ENCODE measurements at places on chromosomes 16 and 17. TPM values are rescaled to one million over a fixed set of nuclear protein-coding genes. Genes with fewer than 3 reads are reported as not detected.

The CTRB1 gene
- not detected for total RNA-seq

The CFAP52 gene
- total RNA-seq = not detected

The TP53TG3C gene
- not detected for total RNA-seq

The SYNGR3 gene
- total RNA-seq = 3.6 TPM

The TOM1L1 gene
- total RNA-seq = 46.8 TPM

The SLC52A1 gene
- total RNA-seq = 0.34 TPM

The CACNA1G gene
- total RNA-seq = not detected

The HCRT gene
- total RNA-seq = not detected

The ELOB gene
- total RNA-seq = 269 TPM

The ITGAX gene
- total RNA-seq = 1.6 TPM

The ABAT gene
- total RNA-seq = 14.2 TPM

The EPOP gene
- 20.9 TPM for total RNA-seq

The CLEC18A gene
- total RNA-seq = 3.6 TPM

The CMTM2 gene
- 0.95 TPM for total RNA-seq

The KRTAP1-5 gene
- not detected for total RNA-seq

The USP6 gene
- total RNA-seq = not detected

The KIFC3 gene
- total RNA-seq = 64.6 TPM

The KRT36 gene
- not detected for total RNA-seq

The NMT1 gene
- 216 TPM for total RNA-seq

The CLEC3A gene
- not detected for total RNA-seq

The CPHXL2 gene
- total RNA-seq = not detected

The CX3CL1 gene
- total RNA-seq = 41.4 TPM

The RCVRN gene
- not detected for total RNA-seq

The SLC35G3 gene
- total RNA-seq = not detected

The C1QTNF1 gene
- 3.1 TPM for total RNA-seq

The UMOD gene
- not detected for total RNA-seq

The CCL13 gene
- not detected for total RNA-seq

The PNMT gene
- 3.2 TPM for total RNA-seq

The RHBDF2 gene
- 47.9 TPM for total RNA-seq

The FBXL20 gene
- total RNA-seq = 71.5 TPM

The PIK3R6 gene
- total RNA-seq = not detected

The ZG16B gene
- total RNA-seq = 15.5 TPM

The FBXO39 gene
- total RNA-seq = 0.59 TPM

The SCGB1C2 gene
- not detected for total RNA-seq

The SCNN1G gene
- not detected for total RNA-seq

The TNFSF12 gene
- total RNA-seq = 7.7 TPM

The IFI35 gene
- 98.6 TPM for total RNA-seq

The MAPT gene
- 1.6 TPM for total RNA-seq

The GJD3 gene
- 0.71 TPM for total RNA-seq

The APOH gene
- total RNA-seq = not detected

The MFSD6L gene
- 0.44 TPM for total RNA-seq

All from Calu3 (cell line).